ENCODE measurements at places on chromosomes 3 and 15. TPM values are rescaled to one million over a fixed set of nuclear protein-coding genes. Genes with fewer than 3 reads are reported as not detected.

SLC12A8 gene
- polyA plus RNA-seq = 18.9 TPM

IL17RE gene
- polyA plus RNA-seq = 6.8 TPM

C3orf52 gene
- polyA plus RNA-seq = 9.3 TPM

CLDN18 gene
- polyA plus RNA-seq = 36.4 TPM

TNIK gene
- polyA plus RNA-seq = 12.1 TPM

CPEB1 gene
- 1.9 TPM for polyA plus RNA-seq

ANKRD34C gene
- polyA plus RNA-seq = not detected

ZBTB38 gene
- 32.7 TPM for polyA plus RNA-seq

DNA sequence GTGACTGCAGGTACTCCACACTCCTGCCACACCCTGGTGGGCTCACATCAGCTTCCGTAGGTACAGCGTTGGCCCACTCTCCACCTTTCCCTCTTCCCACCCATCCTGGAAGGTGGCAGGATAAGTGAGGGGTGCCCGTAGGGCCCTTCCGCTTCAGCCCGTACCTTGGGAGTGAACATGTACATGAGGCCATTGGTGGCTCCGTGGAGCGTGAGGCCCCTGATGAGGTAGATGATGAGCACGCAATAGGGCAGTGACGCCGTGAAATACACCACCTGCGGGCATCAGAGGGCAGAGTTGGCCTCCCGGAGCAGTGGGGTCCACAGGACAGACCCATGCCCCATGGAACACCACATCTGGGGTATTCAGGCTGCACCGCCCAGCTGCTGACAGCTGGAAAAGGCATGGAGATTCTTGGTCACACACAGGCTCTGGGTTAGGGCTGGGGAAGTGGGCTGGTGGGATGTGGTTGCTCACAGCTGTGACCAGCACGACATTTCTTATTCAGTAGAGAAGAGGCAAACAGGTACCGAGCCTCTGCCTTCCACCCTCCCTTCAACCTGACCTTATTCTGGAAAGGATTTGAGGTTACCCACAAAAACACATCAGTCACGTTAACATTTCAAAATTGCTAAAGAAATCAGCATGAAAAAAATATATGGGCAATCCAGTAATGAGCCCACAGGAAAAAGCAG lies 23.8 kb downstream of the SLC6A20 start:
- no peak for DNase-seq

GRCh38 chr15:64161688-64162477 lies 939 bp downstream of the PPIB start:
- no peak for DNase-seq

GRCh38 chr3:31534065-31534425 lies 1.3 kb downstream of the STT3B start:
- DNase-seq = peak; percentile 26

DNA sequence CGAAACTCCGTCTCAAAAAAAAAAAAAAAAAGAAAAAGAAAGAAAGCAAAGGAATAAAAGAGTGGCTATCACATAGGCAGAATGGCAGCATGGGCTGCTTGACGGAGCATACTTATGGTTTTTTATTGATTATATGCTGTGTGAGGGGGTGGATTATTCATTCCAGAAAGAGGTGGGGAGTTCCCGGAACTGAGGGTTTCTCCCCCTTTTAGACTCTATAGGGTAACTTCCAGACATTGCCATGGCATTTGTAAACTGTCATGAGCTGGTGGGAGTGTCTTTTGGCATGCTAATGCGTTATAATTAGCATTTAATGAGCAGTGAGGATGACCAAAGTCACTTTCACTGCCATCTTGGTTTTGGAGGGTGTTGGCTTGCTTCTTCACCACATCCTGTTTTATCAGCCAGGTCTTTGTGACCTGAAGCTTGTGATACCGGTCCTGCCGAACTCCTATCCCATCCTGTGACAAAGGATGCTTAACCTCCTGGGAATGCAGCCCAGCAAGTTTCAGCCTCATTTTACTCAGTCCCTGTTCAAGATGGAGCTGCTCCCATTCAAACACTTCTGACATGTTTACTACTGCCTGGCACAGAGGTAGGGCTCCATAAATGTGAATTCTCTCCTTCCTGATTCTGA lies 15.8 kb upstream of the ABHD17C start:
- DNase-seq = peak; percentile 17

GRCh38 chr3:48208076-48208475 lies 15.2 kb upstream of the CAMP start:
- DNase-seq = no peak

DNA sequence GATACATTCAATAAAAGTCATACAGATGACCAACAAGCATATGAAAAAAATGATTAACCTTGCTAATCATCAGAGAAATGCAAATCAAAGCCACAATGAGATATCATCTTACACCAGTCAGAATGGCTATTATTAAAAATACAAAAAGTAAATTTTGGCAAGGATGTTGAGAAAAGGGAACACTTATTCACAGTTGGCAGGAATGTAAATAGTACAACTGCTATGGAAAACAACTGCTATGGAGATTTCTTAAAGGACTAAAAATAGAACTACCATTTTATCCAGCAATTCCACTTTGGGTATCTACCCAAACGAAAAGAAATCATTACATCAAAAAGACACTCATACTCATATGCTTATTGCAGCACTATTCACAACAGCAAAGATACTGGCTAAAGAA lies 1121.8 kb downstream of the TBL1XR1 start:
- no peak for DNase-seq

GRCh38 chr3:49665822-49666519 lies 8.2 kb upstream of the APEH start:
- no peak for DNase-seq

- no peak for DNase-seq
Measured at GRCh38 chr15:32849769-32850668, 132.2 kb downstream of the GREM1 start.

DNA sequence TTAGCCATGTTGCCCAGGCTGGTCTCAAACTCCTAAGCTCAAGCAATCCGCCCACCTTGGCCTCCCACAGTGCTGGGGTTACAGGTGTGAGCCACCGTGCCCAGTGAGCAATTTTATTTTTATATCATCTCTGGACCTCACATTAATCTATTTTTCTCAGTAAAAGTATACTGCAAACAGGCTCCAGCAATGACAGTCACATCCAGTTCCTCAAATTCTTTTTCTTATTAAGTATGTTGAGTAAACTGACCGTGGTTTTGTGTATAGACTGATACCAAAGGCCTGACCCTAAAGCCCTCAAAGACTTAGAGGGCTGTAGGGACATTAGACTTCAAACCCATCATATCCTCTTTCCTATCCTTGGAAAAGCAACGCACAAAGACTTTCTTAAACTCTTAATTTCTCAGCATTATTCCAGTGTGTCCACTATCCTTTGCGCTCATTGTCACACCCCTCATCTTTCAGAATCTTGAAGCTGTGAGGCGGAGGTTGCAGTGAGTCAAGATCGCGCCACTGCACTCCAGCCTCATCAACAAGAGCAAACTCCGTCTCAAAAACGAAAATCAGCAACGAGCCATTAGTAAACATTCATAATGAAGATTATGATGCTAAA lies 2.0 kb downstream of the NGLY1 start:
- no peak for DNase-seq

DNA sequence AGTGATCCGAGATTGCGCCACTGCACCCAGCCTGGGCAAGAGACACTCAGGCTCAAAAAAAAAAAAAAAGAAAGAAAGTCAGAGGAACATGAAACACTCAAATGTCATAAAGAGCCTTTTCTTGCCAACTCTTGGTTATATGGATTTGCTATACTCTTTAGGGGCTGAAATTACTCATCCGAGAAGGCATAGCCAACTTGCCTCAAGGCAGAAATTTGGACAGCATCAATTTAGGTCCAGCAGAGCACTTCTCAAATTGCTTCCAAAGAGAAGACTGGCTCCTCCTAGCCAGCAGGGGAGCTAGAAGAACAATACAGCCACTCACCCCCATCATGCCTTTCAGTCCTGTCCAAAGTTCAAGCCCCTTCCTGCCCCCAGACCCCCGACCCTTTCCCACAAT lies 43.8 kb downstream of the OSBPL10 start:
- DNase-seq = no peak

GRCh38 chr15:27863000-27863399 lies 236.1 kb downstream of the OCA2 start:
- no peak for DNase-seq

- DNase-seq = no peak
Measured at GRCh38 chr3:72441284-72441994, 406.8 kb downstream of the SHQ1 start.

DNA sequence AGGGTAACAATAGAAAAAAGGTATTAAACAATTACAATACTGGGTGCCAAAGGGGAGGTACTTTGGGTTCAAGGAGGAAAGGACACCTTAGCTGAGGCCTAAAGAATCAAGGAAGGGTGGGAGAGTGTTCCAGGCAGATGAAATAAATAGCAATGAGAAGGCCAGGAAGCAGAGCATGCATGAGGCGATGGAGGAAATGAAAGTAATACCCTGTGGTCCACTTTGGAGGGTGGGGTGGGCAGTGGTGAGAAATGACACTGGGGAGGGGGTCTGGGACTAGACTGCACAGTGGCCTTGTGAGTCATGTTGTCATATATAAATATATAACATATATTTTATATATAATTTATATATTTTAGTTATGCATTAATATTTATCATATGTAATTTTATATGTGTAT lies 55.9 kb downstream of the BHLHE40 start:
- DNase-seq = no peak

GRCh38 chr3:73115806-73116205 lies 54.3 kb downstream of the EBLN2 start:
- DNase-seq = no peak

GRCh38 chr3:41317718-41318117 lies 118.4 kb downstream of the CTNNB1 start:
- DNase-seq = peak; percentile 30

DNA sequence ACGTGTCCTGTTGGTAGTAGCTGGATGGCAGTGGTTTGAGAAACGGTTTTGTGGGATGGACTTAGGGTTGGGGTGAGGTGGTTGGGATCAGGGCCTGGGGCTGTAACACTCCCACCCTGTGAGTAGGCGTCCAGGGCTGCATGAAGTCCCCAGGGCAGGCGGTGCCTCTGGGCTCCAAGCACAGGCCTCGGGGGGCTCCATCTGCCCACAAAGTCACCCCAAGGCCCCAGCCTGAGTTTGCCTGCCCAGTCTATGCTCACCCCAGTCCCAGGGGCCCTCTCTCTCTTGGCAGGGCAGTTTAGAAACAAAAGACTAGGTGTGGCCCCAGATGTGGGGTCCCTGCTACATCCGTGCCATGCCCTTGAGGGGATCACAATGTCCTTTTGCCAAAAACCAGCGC lies 86.9 kb upstream of the PRR23E start:
- no peak for DNase-seq

DNA sequence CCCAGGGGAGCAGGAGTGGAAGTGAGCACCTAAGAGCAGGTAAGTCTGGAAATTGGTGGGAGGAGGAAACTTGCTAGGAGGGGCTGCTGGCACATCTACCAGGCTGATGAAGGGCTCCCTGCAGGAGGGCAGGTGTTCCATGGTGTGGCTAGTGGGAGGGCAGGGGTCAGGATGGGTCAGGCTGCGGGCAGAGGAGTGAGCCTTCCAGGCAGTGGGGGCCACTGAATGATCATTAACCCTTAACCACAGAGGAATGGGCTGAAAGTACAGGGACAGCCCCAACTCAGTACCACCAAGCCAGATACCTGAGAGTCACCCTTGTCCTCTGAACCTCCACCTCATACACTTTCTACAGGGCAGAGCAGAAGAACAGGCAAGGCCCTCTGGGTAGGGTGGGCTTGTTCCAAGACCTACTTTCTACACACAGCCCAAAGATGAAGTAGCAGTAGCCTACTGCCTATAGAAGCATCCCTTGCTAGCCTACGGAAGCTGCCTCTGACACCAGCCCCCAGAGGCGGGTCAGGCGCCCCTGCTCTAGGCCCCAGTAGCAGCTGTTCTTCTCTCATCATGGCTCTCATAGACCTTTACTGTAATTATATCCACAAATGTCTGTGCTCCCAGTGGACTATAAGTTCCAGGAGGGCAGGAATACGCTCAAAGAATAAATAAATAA lies 4.6 kb downstream of the RAB6B start:
- no peak for DNase-seq

GRCh38 chr3:721086-721485 lies 371.7 kb upstream of the CNTN6 start:
- DNase-seq = no peak

DNA sequence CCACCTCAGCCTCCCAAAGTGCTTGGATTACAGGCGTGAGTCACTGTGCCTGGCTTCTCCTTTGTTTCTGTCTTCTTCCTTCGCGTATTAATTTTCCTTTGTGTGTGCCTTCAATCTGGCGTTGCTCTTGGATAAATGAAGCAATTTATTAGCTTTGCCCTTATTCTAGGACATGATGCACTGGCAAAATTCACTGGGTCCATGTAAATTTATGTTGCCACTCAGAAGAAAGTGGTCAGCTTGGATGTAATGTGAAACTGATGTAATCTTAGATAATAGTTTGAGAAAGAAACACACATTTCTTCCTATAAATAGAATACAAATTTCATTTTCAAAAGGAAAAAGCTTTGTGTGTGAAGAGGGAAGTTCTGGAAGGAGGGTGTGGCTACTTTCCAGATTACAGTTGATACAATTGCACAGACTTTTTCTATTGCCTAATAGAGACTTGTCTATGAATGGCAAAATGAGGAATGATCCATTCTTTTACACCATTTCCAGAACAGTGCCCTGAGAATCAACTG lies 23.3 kb upstream of the ATP1B3 start:
- DNase-seq = no peak

Data from hepatocyte (in vitro differentiated cells).